Aorta (tissue), 5 donors: ENCODE measurements at places on chromosomes 11 and 22.

DNA sequence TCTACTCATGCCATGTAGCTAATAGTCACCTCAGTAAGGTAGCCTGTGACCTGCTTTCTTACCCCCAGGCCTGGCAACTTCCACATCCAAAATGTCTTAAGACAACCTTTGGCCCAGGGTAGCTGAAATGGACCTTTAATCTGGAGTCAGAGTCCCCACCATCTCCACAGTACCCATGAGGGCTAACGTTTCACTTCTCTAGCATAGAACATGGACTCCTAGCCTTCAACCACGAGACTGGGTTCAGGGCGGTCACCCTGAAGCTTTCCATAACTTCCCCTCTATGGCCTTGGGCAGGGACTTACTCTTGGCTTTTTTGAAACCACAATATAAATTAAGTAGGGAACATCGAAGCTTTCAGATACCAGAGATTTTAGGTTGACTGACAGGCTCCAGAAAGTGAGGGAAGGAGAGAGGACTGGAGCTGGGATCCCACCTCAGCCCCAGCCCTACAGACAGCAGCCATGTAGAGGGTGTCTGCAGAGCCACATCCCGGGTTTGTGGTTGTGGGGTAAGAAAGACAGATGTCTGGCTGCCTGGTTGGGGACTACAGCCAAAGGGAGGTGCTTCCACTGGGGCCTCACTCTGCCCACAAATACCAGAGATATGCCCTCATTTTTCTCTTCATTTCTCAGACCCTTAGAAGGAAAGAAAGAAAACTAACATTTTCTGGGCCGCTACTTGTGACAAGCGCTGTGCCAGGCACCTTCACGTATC is 2.6 kb downstream of the TBC1D10A start:
- peak; percentile 68 for DNase-seq

DNA sequence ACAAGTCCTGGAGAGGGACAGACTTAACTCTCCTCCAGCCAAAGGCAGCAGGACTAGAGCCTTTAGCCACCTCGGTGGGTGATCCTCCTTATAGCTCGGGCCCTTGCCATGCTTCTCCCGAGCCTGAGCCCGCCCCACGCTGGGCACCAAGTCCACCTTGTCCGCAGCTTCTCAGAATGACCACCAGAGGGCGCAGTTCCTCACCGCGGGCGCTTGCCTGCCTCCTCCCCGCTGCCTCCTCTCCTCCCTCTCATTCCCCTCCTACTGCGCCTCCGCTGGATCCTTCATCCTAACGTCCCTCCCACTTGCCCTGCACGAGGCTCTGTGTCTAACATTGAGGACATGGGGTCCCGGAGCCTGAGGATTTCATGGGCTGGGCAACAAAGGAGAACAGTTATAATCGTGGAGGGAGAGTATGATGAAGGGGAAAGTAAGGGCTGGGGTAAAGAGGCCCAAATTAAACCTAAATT is 11.3 kb upstream of the MOGAT2 start:
- DNase-seq, result peak; percentile 91

GRCh38 chr11:68987211-68987610 is 6.4 kb upstream of the MRGPRD start:
- no peak for DNase-seq

DNA sequence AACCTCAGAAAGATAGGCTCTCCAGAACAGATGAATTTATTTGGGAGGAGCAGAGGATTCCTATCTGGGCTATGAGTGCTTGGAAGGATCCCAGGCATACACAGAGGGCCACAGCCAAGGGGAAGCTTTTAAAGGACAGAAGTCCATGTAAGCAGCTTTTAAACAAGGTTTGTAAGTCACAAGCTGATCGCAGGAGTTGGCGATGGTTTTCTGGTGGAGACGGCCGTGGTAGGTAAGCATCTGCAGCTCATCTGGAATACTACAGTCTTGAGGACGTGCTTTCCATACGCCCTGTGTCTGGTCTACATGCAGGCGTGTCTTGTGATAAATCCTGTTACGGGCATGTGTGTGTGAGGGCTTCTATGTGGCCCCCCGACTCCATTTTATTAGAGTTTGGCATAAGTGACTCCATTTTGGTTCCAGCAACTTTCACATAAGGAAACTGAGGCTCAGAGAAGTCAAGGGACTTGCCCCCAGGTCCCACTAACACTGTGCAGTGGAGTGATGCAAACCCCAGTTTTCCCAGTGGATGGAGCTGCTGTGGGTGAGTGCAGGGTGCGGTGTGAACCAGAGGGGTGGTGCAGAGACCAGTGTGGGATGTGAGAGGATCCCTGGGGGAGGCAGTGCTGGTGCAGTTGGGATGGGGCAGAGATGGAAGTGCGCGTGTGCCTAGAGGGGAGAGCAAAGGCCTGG is 11.8 kb upstream of the ACY3 start:
- DNase-seq, result no peak

GRCh38 chr11:57646799-57647303 is 2.9 kb downstream of the YPEL4 start:
- no peak for DNase-seq

GRCh38 chr11:105610871-105611571 is 1.1 kb downstream of the GRIA4 start:
- no peak for DNase-seq

- no peak for DNase-seq
These were observed 52.4 kb upstream of the TYR start for GRCh38 chr11:89125298-89125697.

DNA sequence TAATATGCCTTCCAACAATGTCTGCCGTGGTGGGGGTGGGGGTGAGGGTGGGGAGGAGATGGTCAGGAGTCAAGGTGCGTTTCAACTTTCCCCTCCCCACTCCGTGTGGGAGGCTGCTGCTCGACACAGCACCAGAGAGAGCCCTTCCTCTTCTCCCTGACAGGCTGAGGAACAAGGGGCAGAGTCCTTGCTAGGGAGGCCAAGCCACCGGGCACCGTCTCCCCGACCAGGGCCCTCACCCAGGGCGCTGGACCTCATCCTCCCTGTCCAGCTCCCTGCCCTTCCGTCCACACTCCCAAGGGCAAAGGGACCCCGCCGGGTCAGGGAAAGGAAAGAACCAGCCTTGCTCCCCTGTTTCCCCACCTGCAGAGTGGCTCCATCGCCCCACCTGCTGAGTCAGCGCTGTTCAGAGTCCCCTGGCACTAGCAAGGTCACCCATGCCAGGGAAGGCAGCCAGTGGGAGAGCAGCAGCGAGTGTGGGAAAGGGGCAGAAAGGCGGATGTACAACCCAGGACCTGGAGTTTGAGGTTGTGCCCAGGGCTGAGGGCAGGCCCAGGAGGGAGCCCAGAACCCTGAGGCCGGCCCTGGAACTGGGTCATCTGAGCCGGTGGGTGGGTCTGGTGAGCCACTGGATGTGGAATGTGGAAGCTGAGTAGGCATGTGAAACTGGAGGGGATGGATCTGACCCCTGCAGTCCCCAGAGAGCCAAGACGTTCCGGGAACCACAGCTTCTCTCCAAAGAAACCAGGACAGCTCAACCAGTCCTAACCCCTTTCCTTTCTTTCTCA is 47.2 kb downstream of the BUD13 start:
- peak; percentile 50 for DNase-seq

- DNase-seq, result no peak
These were observed 6.5 kb upstream of the FJX1 start for GRCh38 chr11:35611741-35612140.

- no peak for DNase-seq
These were observed 303.0 kb downstream of the ST3GAL4 start for GRCh38 chr11:126658306-126659056.

- DNase-seq, result peak; percentile 55
These were observed 24.0 kb downstream of the IGLL1 start for GRCh38 chr22:23556026-23556620.

DNA sequence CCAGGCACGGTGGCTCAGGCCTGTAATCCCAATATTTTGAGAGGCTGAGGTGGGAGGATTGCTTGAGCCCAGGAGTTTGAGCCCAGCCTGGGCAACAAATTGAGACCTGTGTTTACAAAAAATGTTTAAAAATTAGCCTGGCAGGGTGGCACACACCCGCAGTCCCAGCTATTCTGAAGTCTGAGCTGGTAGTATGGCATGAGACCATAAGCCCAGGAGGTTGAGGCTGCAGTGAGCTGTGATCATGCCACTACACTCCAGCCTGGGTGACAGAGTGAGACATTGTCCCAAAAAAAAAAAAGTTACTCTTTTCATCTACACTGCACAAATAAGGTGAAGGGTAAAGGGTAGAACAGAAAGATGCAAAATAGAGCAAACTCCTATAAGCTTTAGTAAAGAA is 22.3 kb upstream of the PPP2R1B start:
- no peak for DNase-seq

DNA sequence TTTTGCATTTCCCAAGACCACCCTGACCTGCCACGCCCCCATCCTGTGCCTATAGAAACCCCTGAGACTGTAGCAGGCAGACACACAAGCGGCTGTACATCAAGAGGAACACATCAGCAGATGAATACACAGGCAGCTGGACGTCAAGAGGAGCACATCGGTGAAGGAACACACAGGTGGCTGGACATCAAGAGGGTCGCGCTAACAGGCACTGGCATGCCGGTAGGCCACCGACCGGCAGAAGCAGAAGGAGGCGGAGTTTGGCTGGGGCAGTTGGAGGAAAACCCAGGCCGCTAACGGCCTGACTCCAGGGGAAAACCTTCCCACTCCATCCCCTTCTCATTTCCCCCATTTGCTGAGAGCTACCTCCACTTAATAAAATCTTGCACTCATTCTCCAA is 5.4 kb upstream of the IPO7 start:
- no peak for DNase-seq

DNA sequence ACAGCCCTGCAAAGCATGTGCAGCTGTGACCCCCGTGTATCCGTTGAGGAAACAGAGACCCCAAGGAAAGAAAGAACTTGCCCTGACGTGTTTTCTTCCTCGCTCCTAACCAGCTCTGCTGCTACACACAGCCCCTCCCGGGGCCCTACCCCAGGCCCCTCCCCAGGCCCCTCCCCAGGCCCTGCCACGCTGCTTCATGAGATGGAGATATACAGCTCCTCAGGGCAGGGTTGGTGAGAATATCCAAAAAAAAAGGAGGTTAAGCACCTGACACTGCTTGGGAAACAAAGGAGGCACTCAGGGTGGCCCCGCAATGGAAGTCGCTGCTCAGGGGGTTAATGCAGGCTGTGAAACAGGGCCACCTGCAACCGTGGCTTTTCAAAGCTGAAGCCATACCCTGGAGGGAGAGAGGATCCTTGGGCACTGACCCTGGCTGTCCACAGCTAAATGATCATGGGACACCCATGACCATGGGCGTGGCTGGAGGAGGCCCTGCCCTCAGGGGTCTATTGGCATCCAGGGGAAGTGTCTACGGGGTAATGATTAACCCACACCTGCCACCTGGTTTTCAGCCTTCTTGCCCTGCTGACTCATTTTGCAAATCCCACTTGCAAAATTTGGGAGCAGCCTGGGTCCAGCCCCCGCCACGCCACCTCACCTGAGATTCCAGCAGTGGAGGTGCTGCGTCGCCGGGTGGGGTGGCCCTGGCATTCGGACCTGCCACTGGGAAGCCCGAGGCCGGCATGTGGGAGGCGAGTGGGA is 112.1 kb upstream of the ANO1 start:
- no peak for DNase-seq

DNA sequence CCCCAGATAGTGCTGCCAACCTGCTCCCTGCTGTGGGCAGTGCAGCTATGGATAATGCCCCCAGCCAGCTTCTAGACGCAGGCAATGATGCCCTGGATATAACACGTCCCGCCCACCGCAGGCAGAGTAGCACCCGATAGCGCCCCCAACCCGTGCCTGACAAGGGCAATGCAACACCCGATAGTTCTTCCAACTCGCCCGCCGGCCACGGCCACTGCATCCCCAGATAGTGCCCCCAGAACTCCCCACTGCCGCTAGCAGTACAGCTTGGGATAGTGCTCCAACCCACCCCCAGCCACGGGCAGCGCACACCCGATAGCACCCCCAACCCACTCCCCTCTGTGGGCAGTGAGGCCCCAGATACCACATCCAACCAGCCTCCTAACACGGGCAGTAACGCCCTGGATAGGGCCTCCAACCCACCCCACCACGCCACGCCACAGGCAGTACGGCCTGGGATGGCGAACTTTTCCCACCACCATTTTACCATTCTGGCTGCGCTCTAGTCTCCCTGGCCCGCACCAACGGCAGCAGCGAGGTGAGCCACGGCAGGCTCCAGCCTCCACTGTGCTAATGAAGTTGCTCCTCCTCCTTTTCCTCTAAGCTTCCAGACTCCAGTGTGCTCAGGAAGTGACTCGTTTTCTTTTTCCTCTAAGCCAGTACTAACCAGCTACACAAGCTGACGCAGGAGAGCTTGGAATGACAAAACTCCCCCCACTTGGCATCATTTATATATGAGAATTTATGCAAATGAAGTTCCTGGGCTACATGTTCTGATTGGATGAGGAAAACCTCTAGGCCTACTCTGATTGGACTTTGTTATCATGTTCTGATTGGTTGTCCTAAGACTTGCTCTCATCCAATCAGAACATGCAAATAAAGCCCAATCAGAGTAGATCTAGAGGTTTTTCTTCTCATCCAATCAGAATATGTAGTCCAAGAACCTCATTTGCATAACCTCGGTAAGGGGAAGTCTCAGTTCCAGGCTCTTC is 3.0 kb upstream of the RFPL3 start:
- no peak for DNase-seq

DNA sequence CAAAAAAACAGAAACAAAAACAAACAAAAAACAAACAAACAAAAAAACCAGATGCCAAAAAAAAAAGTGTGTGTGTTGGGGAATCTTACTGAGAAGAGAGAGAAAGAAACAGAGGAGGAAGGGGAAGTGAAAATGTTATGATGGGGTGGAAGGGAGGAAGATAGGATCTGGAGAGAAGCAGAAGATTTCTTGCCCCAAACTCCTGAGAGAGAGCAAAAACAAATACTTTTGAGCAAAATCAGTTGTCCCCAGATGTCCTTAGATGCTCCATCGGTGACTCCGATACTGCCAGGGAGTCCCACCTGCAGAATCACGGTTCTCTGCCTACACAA is 19.9 kb upstream of the GRAMD1B start:
- DNase-seq, result no peak

DNA sequence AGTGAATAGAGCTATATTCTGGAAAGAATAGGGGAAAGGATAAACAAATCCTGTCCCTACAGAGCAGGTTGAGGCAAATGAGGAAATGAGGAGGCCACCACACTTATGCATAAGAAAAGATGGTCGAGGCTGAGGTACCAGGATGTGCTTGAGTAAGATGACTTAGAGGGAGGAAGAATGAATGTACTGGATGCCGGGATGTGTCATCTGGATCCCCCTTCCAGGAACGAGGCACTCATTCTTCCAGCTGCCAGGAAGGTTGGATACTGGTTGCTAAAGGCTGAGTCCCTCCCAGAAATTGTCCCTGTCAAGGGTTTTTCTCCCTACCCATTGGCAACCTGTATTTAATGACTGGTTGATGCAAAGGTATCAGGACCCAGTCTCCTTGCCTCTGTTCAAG is 31.1 kb upstream of the SYT9 start:
- no peak for DNase-seq
